ENCODE measurements at places on chromosomes 11 and 22.

GRCh38 chr11:126370016-126370415, 14.5 kb downstream of the ST3GAL4 start:
- DNase-seq: no peak

- no peak for DNase-seq
Measured at GRCh38 chr11:25667871-25668270, 664.1 kb upstream of the ANO3 start.

GRCh38 chr11:2858995-2859698, 26.4 kb downstream of the CDKN1C start:
- no peak for DNase-seq

DNA sequence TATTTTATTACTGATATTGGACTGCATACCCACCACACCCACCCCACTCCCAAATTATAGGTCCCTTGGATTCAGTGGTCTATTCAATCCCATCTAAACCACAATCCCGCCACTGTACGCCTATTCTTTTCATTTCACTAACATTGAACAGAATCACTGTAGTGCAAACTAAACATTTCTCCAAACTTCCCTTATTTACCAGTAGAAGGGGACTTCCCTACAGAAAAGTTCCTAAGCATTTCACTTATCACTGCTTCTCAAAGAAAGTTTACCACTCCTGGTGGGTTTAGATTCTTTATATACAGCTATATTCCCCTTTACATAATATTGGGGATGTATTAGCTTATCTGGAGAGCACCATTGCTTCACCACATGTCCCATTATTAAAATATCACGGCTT, 29.3 kb downstream of the OR8B12 start:
- DNase-seq: no peak

- DNase-seq: no peak
Measured at GRCh38 chr11:25242928-25243327, 746.1 kb downstream of the LUZP2 start.

DNA sequence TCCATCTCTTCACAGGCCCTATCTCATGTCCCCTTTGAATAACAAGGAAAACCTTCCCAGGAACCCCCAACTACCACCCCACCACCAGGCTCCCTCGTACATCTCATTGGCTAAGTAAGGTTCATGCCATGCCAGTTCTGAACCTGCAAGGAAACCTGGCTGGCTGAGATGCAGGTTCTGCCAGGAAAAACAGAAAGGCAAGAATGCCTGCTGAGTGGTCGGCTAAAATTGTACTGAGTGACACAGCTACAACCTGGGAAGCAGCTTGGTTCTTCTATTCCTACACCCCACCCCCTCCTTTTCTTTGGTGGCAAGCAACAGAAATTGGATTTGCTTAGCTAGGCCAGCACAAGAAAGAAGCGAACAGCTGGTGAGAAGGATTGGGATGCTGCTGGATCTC, 36.1 kb upstream of the TSPAN18 start:
- no peak for DNase-seq

- DNase-seq: no peak
Measured at GRCh38 chr11:41849250-41849649, 389.8 kb upstream of the LRRC4C start.

DNA sequence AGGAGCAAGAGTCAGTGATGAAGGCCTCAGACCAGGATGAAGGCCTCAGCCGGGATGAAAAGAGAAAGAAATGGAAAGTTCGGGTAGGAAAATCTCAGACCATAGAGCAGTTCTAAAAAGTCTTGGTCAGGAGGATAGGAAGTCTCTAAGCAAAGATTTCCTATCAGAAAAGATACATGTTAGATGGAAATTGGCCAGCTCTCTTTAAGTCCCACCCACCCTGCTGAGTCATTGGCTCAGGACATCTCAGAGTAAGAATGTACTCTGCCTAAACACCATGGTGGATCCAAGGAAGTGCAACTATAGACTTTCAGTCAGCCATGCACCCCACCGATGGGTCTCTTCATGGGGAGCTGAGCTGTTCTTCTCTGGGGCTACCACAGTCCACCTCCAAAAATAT, 4.4 kb downstream of the OR8B3 start:
- no peak for DNase-seq

- no peak for DNase-seq
Measured at GRCh38 chr11:118064956-118065355, 11.9 kb upstream of the TMPRSS4 start.

GRCh38 chr11:76176463-76176862, 29.8 kb downstream of the WNT11 start:
- DNase-seq: no peak

GRCh38 chr22:18999008-18999407, 62.9 kb upstream of the PRODH start:
- DNase-seq: no peak

GRCh38 chr11:11706028-11706427, 84.2 kb upstream of the GALNT18 start:
- DNase-seq: no peak

- no peak for DNase-seq
Measured at GRCh38 chr22:31575190-31575589, 78.9 kb downstream of the SFI1 start.

Data from activated CD8-positive, alpha-beta memory T cell treated with anti-CD3 and anti-CD28 coated beads for 1 hour (primary cell).